Epithelial cell of prostate (primary cell): ENCODE measurements at places on chromosomes 2 and 18.

DNA sequence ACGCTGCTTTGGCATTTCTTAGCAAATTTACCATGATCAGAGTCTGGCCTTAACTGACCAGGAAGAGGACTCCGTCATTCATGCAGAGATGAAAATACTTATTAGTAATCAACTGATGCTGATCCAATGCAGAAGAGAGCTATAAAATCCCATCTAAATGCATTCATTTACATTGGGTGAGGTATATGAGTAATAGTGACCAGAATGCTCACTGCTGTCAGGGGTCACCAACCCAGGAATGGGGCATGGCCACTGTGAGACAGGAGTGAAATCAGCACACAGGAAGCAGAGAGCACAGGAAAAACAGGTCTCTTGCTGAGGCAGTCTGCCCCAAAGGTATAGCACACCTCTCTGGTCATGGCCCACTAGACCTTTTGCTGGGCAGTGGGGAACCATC, 68.1 kb upstream of the TMEM247 start:
- peak; percentile 39 for DNase-seq

- DNase-seq = no peak
These were observed 197 bp downstream of the GDF7 start for GRCh38 chr2:20667151-20667530.

DNA sequence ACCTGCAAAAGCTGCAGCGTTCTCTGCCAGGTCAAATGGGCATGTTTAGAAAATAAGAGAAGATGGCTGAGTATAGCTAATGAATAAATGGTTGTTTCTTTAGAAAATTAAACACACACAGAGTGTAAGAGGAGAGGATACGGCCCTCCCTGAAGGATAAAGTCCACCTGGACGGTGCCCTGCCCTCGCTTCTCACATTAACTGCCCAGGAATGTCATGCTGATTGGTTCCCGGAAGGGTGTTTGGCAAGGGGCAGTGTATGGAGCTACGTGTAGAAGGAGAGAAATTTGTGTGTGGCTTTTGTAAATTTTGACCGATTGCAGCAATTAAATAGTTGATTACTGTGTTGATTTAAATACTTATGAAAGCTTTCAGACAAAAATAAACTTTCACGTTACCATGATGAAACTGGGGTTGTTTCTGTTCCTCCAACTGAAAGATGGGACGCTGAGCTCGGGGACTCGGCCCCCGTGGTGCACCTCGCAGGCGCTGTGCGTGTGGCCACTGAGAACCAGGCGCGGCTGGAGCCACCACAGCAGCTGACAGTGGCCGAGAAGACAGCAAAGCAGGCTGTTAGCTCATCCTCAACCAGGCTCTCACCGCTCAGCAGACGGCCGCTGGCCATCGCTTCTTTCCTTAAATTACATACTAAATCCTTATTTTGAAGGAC, 22.7 kb downstream of the MPPE1 start:
- DNase-seq = no peak

DNA sequence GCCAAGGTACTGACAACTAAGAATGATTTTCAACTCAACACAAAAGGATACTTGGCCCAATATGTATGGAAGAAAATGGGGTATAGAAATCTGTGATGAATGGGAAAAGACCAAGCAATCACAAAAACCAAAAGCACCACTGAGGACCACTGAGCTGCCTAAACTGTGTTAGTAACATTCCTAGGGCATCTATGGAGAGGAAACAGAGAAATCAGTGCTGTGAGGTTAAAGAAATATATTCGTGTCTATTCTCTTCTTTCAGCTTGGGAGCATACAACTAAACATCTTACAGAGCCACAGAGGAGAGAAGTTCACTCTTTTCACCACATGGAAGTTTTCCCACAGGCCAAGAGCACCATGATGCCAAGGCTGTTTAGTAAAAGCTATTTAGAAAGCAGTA, 47.3 kb upstream of the CALCRL start:
- DNase-seq = no peak
